ENCODE measurements at places on chromosomes 3 and 15.

DNA sequence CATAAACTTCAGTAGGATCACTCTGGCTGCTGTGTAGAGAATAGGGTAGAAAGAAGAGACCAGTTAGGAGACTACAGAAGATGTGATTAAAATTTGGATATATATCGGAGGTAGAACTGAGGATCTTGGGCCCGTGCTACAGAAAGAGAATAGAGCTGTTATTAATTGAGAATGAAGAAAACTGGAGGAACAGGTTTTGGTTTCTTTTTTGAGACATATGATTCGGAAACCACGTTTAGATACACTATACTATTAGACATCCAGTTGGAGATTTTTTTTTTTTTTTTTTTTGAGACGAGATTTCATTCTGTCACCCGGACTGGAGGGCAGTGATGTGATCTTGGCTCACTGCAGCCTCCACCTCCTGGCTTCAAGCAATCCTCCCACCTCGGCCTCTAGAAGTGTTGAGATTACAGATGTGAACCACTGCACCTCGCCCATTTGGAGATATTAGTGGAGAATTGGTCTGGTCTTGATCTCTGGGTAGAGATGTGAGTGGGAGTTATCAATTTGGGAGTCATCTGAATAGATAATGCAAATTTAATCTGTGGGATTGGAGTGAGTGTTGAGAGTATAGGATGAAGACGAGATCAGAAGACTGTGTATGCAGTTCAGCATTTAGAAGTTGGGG is 50.9 kb downstream of the TCF12 start:
- no peak for DNase-seq

GRCh38 chr3:105868431-105868741 is 426 bp downstream of the CBLB start:
- DNase-seq = peak; percentile 34

DNA sequence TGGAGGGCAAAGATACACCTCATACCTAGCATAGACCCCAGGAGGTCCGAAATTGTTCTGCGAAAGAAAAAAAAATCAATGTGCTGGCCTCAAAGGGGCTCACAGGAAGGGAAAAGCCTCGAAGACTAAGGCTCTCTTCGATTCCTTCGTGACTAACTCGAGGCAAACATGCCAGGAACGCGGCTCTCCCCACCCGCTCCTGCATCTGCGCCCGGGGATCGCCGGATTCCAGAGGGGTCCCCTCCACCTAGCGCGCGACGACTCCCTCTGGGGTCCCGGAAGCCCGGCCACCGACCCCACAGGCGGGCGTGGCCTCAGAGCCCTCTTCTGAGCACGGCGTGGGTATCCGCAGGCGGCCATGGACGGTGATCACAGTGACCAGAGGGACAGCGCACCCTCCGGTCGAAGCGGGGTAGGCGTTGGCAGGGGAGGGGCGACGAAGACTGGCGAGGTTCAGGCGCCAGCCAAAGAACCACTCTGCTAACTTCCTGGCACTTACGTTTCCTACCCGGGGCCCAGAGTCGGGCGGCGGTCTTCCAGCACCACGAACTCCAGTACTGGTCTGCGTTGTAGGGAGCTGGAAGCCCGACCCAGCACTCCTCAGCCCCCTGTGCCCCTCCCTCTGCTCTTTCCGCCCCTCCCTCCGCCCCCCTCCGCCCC is 515 bp upstream of the EIF3J start:
- DNase-seq = peak; percentile 86

- peak; percentile 55 for DNase-seq
These were observed 98.0 kb upstream of the TLE3 start for GRCh38 chr15:70195587-70196305.

- DNase-seq = no peak
These were observed 72.7 kb downstream of the DZIP3 start for GRCh38 chr3:108662142-108662738.

GRCh38 chr15:89398896-89399237 is 64.2 kb upstream of the POLG start:
- no peak for DNase-seq

- no peak for DNase-seq
These were observed 41.2 kb downstream of the TRAT1 start for GRCh38 chr3:108863799-108864135.

DNA sequence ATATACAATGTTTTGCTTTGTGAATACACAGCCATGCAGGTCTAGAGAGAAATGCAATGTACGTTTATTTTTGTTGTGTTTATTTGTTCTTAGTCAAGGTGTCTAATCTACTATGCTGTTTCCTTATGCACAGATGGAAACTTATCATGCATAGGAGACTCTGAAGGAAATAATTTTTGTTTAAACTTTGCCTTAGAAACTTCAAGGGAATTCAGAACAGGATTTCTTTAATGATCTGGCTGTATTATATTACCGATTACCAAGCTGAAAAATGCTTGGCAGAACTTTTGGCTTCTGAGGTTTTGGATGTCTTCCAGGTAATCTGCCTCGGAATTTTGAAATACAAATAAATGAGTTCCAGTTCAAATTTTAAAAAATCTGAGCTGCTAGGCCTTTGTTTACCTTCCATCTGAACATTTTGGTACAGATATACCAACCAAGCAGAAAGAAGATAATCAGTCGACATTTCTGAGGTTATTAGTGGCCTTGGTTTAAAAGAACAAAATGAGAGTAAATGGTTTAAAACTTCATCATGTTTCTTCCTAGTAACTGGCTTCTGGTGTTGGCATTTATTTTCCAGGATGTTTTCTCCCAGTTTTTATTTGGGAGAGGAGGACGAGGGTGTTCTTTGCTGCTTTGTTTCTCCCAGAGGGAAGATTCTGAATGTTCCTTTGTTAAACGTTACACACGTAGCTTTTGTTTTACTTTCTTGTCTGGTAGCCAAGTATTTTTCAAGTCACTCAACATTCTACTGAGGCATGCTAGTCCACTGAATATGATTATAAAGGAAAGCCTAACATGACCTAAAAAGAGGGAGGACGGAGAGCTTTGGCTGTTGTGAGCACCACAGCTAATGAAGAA is 421.8 kb upstream of the TBL1XR1 start:
- DNase-seq = no peak

DNA sequence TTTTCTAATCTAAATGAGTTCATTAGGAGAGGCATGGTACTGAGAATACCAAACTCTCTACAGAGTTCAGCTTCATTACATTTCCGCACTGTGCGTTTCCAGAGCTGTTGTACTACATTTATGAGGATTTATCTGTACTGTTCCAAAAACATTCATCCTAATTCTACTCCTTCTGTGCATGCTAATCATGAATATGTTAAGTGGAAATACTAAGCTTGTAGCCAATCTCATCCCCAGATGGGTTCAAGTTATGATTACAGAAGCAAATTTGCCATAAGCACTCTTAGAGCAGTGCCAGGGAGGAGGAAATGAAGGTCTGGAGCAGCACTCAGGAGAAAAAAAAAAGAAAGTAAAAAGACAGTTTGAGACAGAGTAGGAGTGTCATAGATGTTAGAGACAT is 544.3 kb downstream of the GBE1 start:
- no peak for DNase-seq

DNA sequence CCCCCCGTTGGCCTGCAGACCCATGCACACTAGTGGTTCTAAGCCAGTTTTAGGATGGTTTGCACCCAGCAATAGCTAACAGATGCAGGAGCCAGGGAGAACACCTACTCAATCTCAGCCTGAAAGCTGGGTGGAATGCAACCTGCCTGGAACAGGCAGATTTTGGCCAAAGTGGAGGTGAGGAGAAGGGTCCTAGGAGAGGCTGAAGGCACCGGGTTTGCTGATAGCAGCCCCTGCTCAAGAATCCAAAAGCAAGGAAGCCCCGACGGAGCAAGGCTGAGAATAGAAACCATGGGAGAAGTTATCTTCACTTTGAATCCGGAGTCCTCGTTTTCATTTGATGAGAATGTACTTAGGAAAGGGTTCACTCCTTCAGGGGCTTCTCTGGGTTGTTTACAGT is 9.9 kb downstream of the RRP9 start:
- DNase-seq = no peak

DNA sequence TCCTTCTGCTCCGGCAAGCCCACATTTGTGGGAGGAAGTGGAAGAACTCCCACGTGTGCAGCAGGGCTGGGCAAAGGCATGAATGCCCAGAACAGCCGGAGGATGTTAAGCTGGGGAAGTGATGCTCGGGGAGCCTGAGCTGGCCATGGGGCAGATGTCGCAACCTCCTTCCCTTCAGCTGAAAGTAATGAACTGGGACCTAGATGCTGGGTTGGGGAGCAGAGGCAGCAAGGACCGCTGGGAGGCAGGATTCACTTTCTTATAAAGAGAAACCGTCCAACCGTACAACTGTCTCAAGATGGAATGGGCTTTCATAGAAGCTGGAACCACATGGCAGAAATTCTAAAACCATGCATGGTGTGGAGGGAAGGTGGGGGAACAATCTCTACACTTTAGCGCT is 290.9 kb downstream of the OCA2 start:
- DNase-seq = no peak

DNA sequence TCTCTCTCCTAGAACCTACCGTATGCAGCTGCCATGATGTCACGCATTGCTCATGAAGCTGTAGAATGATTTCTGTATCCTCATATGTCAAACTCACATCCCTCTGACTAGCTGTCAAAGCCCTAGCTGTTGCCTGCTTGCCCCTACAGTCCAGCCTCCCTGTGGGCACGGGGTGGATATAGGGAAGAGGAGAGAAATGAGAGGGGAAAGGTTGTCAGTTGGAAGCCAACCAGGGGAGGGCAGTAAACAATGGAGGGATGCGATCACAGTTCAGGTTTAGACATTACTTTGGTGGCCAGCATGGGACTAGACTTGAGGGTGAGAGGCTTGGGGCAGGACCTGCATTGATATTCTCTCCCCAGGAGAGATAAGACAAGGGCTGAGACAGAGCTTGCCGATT is 1.7 kb upstream of the HDGFL3 start:
- no peak for DNase-seq

GRCh38 chr3:70383360-70383831 is 71.0 kb upstream of the MDFIC2 start:
- DNase-seq = no peak

- DNase-seq = no peak
These were observed 17.8 kb downstream of the ZIC1 start for GRCh38 chr3:147426931-147427330.

DNA sequence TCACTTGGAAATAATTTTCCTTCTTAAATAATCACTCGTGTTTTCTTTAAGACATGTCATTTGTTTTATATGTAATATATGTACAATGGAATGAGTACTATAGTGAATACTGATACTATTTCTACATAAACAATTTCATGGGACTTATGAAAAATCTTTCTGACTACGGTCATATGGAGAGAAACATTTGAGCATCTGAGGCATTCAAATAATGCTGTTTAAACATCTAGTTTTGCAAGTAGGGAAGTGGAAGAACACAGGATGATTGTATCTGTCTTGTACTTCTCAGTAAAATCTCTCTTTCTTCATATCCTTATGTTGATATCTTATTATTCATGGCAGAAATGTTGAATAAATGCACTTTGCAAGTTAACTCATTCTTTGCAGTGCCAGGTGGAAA is 599.5 kb upstream of the KCNMB2 start:
- DNase-seq = no peak

GRCh38 chr3:37103103-37103808 is 71.1 kb downstream of the LRRFIP2 start:
- no peak for DNase-seq

- DNase-seq = no peak
These were observed 1202.3 kb downstream of the NSUN3 start for GRCh38 chr3:95265129-95265528.

DNA sequence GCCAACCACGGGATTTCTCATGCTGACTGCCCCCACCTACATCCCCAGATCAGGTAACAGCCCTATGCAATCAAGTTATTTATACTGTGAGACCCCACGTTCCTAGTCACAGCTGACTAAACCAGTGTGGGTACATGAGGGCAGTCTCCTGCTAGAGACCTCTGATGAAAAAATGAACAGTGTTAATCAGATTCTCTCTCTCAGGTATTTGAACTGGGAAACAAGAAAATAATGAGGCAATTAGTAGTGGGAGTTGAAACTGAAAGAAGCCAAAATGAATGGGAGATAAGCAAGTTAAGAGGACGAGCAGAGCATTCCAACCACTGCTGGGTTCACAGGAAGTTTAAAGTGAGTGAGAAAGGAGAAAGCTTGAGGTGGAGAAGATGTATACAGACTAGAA is 98.5 kb upstream of the MYO5C start:
- DNase-seq = no peak

- no peak for DNase-seq
These were observed 49.8 kb upstream of the SYN2 start for GRCh38 chr3:11954312-11954934.

GRCh38 chr15:69074843-69075224 is 60.3 kb downstream of the NOX5 start:
- no peak for DNase-seq

DNA sequence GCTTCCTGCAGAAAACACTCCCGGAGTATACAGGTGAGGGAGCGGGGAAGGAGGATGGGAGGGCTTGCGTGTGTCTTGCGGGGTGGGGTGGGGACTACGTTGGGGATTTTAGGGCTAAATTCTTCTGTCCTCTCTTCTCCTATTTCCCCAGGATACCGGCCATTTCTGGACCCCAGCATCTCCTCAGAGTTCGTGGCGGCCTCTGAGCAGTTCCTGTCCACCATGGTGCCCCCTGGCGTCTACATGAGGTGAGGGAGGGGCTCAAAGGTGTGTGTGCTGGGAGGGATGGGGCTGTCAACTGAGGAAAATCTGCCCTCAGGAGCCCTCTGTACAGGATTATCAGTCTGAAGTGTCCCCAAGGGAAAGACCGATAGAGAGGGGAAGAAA is 6.6 kb downstream of the DUOX1 start:
- DNase-seq = no peak

DNA sequence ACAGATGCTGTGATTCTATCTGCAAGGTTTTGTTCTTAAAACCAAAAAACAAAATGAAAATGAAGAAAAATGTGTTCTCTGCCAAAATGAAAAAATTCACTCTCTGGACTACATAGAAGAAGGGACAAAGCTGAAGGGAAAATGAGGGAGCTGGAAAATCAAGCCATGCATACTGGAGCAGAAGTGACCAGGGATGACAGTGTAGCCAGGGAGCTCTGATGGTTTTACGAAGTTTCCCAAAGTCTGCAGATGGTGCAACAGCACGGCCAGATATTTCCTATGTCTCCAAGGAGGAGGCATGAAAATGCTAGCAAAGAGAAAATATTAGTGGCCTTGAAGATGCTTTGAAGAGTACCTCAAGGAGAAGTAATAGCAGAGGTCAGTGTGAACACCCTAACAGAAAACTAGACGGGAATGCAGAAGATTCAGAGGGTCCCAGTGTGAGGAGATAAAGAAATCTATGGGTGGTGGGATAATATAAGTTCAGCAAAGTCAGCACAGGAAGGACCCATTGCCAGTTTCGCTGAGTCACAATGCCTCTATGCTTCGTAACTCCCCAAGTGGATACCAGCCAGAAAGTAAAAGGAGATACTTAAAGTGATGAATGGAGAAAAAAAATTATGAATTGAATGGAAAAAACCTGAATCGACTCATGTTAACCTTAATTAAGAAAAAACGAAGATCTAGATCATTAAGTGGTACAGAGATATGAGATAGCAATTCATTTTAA is 39.0 kb upstream of the POMGNT2 start:
- no peak for DNase-seq
